Coronary artery (tissue), 2 donors: ENCODE measurements at places on chromosomes 7 and 10.

DNA sequence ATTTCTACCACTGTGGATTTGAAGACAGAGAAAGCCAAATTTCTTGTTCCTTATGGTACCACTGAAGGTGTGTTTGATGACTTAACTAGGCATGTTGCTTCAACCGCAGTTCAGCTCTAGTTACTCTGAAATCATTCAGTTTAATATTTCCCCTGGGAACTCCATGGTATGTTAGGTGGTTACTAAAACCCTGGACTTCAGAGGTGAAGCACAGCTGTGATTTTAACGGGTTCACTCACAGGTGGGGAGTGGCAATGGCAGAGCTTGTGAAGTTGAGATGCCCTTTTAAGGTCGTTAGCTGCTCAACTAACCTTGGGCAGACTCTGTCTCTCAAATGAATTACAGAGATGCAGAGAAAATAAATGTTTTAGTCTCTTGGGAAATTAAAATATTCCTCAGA is 163.6 kb upstream of the PHYHIPL start:
- no peak for DNase-seq

DNA sequence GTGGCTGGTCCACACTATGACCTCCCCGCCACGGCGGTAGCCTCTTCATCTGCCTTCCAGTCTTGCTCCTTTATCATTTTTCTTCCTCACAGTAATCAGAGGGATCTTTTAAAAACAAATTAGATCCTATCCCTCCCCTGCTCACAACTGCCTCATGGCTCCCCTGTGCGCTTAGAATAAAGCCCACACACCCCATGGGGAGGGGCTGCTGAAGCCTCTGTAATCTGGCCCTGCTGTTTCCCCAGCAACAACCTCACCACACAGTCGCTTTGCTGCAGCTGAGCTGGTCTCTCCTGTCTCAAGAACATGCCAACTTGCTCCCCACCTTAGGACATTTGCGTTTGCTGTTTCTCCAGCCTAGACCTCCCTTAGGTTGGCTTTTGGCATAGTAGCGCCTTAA is 41.0 kb downstream of the SP8 start:
- no peak for DNase-seq

GRCh38 chr10:118966076-118966849 is 63.3 kb upstream of the NANOS1 start:
- DNase-seq, result peak; percentile 29

DNA sequence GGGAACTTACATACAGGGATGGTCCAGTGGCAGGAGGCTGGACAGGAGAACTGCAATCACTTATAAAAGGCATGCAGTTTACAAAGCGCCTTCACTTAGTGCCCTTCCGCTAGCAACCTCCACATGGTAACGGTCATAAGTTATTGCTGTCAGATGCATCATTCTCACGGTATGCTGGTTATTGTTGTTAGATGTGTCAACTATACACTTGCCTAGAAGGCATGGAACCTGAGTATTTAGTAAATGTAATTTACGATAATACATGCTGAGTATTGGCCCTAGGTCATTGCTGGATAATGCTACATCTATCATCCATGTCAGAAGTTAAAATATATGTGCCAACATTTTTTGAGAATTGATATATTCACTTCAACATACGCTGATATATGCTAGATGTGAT is 155.1 kb upstream of the MBL2 start:
- DNase-seq, result no peak

- DNase-seq, result no peak
Observed at GRCh38 chr10:27541796-27542729, 38.0 kb downstream of the RAB18 start.

DNA sequence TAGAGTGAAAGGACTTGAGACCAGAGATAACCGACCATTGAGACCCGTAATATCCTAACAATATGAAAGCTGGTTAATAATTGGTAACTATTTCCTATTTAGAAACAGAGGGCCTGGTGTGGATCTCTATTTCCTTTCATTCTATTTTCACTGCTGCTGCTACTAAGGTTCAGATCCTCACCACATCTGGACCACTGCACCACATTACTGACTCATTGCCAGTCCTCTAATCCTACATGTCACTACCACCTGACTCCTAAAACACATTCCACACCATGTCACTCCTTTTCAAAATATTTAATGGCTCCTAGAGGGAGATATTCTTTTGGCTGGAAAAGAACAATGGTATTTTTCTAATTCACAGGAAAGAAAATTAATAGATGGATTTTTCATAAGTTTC is 6.4 kb downstream of the USP54 start:
- no peak for DNase-seq

DNA sequence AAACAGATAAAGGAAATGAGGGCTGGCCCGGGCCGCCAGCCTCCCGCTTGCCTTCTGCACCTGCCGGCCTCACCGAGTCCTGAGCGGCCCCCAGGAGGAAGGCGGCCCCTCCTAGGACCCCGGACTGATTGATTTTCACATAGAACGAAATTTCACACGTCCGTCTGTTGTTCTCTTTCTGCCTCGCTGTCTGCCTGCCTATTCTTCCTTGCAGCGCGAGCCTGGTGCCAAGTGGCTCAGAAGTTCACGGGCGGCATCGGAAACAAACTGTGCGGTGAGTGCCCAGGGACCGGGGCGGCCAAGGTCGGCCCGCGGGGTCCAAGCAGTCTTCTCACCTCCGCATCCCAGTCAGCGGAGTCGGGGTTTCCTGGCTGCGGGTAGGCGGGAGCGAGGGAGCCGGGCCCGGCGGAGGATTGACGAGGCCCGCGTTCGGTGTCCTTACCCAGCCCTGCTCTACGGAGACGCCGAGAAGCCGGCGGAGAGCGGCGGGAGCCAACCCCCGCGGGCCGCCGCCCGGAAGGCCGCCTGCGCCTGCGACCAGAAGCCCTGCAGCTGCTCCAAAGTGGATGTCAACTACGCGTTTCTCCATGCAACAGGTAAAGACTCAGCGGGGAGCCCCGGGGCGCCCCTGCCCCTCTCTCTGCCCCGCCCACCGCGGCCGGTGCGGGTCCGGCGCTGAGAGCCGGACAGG is 967 bp downstream of the GAD2 start:
- no peak for DNase-seq

DNA sequence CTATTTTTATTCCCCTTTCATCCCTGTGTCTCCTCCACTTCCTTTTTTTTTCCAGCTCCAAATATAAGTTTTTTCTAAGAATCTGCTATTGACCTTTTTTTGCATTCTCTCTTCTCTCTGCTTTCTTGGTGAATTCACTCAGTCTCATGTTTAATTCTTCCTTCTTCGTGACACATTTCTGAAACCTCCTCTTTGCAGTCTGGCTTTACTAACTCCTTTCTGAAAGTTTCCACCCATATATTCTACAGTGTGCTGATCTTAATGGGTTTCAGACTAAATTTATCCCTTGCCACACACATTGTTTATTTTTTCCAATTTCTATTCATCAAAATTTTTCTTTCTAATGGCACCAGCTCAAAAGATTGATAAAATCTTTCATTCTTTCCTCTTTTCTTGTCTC is 47.8 kb upstream of the CALD1 start:
- DNase-seq, result no peak

- no peak for DNase-seq
Observed at GRCh38 chr7:127532736-127533135, 52.7 kb downstream of the GCC1 start.

- no peak for DNase-seq
Observed at GRCh38 chr10:127524229-127524628, 24.9 kb upstream of the NPS start.

- no peak for DNase-seq
Observed at GRCh38 chr7:123210986-123211385, 11.2 kb upstream of the SLC13A1 start.

- DNase-seq, result no peak
Observed at GRCh38 chr10:125112697-125113494, 47.5 kb downstream of the CTBP2 start.

DNA sequence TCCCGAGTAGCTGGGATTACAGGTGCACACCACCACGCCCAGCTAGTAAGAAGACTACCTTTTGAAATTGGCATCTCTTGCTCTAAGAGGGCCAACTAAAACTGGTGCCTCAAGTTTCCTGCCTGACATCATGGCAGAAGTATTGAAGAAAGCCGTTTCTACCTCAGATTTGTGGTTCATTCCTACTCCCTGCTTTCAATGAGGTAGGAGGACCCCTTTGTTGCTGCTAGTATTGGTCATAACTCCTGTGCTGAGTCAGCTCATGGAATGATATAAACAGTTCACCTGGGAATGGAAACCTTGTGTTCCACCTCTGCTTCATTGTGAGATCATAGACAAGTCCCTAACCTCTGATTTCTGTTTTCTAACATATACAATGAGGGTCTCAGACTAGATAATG is 82.8 kb downstream of the CDK6 start:
- DNase-seq, result no peak

DNA sequence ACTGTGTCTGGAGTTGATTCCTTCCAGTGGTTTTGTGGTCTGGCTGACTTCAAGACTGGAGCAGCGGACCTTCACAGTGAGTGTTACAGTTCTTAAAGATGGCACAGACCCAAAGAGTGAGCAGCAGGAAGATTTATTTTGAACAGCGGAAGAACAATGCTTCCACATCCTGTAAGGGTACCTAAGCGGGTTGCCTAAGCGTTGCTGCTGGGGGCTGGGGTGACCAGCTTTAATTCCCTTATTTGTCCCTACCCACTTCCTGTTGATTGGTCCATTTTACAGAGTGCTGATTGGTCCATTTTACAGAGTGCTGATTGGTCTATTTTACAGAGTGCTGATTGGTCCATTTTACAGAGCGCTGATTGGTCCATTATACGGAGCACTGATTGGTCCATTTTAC is 13.2 kb downstream of the AKR1B15 start:
- DNase-seq, result no peak

DNA sequence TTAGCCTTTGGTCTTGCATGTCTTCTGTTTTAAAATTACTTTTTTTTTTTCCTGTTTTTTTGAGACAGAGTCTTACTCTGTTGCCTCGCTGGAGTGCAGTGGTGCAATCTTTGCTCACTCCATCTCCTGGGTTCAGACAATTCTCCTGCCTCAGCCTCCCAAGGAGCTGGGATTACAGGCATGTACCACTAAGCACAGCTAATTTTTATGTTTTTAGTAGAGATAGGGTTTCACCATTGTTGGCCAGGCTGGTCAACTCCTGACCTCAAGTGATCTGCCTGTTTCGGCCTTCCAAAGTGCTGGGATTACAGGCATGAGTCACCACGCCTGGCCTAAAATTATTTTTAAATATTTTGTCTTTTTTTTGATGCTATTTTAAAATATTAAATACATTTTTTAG is 38.5 kb downstream of the MLLT10 start:
- peak; percentile 72 for DNase-seq

DNA sequence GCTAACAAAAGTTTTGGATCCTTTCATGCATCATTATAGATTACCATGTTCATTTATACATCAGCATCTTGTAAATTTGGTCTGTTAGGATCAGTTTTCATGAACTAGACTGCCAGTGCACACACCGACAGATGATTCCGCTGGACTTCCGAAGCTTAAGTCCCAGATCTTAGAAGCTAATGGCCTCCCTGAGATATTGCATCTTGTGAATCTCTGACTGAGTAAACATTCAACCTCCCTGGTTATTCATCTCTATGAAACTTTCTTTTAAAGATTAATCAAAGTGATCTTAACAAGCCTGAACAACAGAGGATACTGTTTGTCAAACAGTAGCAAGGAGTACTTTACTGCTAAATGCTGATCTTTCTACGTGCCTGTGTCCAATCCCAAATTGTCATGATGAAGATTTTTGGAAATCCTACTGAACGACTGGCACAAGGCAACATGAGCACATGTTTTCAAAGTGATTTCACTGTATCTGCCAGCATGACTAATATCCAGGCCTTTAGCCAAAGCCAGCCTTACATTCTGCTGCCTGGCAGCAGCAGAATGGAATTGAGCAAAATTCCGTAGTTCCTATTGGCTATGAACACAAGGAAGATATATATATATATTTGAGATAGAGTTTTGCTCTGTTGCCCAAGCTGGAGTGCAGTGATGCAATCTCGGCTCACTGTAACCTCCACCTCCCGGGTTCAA is 91.3 kb upstream of the ANK3 start:
- DNase-seq, result no peak

- DNase-seq, result no peak
Observed at GRCh38 chr7:96414931-96415292, 93.0 kb upstream of the SLC25A13 start.

DNA sequence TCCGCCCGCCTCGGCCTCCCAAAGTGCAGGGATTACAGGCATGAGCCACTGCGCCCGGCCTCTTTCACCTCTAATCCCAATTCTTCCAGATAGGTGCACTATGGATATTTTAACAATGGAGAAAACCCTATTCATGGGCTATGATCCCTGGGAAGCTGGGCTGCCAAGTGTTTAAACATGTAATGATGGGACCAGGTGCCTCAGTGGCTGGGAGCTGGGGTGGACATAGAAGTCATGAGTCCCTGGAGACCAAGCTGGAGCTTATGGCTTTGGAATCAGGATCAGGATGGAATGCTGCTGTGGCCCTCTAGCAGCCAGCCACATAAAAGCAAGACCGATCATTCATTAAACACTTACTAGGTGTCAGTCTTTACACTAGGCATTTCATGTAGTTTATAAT is 41.8 kb upstream of the IGFBP3 start:
- DNase-seq, result no peak

GRCh38 chr7:46003896-46004875 is 83.1 kb upstream of the IGFBP3 start:
- no peak for DNase-seq

- no peak for DNase-seq
Observed at GRCh38 chr10:33524966-33525365, 190.5 kb upstream of the NRP1 start.

- no peak for DNase-seq
Observed at GRCh38 chr10:11658801-11659368, 47.4 kb upstream of the USP6NL start.

DNA sequence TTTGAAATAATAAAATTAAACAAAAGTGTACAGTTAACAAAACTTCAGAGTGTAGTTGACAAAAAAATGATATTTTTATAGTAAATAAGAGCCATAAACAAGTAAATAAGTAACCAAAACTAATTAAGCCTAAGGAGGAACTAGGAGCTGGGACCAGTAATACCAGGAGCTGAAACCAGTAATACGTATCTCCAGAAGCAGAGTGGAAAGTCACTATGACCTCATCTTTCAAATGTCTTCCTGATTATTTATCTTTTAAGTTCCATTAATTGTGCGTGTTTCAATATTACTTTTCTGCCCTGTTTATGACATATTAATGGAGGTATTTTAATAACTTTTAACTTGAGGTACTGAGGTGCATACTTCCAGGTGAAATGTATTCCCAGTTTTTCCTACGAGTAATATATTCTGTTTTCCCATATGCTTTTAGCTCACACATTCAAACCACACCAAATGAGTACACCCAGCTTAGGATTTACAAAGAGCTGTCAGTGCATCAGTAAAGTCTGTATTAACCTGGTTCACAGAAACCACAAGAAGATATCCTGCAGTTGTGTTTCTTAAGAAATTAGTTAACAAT is 283.7 kb upstream of the HGF start:
- no peak for DNase-seq
